Ovary (tissue), 10 donors: ENCODE measurements at places on chromosomes 1 and 21. TPM values are rescaled to one million over a fixed set of nuclear protein-coding genes. Genes with fewer than 3 reads are reported as not detected.

LCE1F gene
- total RNA-seq = not detected

- no peaks in the 10 kb centered on the region for H3K27me3 ChIP-seq
- no peaks in the 10 kb centered on the region for H3K36me3 ChIP-seq
- no peak overlapping the region for H3K27ac ChIP-seq
- H3K4me1 ChIP-seq = peaks cover 2% of the 10 kb centered on the region
These were observed 3.0 kb upstream of the SDE2 start for GRCh38 chr1:226001963-226002666.

DNA sequence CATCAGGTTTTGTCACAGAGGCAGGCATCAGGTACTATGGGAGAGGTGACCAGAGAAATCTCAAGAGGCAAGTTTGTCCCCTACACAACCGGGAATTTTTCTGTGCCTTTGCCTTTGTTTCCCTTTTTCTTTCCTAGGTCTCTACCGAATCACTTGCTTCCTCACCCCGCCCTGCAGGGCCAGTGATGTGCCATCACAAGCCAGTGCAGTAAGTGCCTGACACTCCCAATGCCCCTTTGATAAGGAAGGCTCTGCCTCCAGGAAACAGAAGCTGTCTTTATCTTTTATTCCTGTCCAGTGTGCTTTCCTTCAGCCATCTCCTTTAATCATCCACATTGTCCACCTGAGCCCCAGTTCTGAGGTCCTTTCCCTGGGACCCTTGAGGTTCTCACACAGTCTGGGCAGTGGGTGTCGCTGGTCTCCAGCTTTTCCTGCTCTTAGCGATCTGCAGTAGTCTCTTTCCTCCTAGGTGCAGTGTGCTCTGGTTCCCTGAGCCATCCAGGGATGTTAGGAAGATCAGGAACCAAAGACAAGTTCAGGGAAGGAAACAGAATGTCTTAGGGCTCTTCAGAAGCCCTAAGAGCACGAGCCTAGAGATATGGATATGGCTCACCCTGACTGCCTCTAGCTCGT is 36.6 kb downstream of the GJA5 start:
- no peak for DNase-seq
- H3K4me1 ChIP-seq = no peaks in the 10 kb centered on the region
- H3K4me3 ChIP-seq = no peak overlapping the region
- no peaks in the 10 kb centered on the region for H3K27me3 ChIP-seq
- no peaks in the 10 kb centered on the region for H3K36me3 ChIP-seq

GRCh38 chr21:33206771-33207281 is 22.9 kb upstream of the IFNAR2 start:
- H3K4me1 ChIP-seq = peaks cover 1% of the 10 kb centered on the region
- no peak overlapping the region for H3K27ac ChIP-seq
- no peak for DNase-seq
- no peaks in the 10 kb centered on the region for H3K36me3 ChIP-seq
- H3K4me3 ChIP-seq = no peak overlapping the region

GRCh38 chr1:21012937-21013336 is 163.8 kb downstream of the EIF4G3 start:
- no peak overlapping the region for H3K27ac ChIP-seq
- H3K27me3 ChIP-seq = no peaks in the 10 kb centered on the region
- H3K4me3 ChIP-seq = no peak overlapping the region

- H3K36me3 ChIP-seq = no peaks in the 10 kb centered on the region
These were observed 14.3 kb upstream of the NTMT2 start for GRCh38 chr1:170131450-170131849.
